ENCODE measurements at places on chromosomes 1 and 21.

DNA sequence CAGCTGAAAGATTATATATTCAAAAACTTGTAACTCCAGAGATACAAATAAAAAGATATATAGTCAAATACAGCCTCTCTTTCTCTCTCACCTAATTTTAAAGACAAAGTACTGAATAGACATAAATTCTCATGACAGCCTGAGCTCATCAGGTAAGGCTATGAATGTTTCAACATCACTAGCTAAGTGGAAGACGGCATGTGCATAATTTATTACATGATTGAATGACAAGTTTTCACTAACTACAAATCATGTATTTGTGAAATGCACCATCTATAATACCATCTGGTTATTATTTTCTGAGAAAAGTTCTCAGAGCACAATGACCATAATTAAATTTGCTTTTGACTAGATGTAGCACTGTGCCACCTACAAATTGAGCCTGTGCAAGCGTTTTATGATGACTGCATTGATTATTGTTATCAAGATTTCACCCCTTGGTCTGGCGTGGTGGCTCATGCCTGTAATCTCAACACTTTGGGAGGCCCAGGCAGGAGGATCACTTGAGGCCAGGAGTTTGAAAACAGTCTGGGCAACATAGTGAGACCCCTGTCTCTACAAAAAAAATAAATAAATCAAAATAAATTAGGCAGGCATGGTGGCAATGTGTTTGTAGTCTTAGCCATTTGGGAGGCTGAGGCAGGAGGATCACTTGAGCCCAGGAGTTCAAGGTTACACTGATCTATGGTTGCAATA lies 128.2 kb downstream of the APP start:
- no peak for DNase-seq

- no peak for DNase-seq
These were observed 35.3 kb upstream of the CLIC4 start for GRCh38 chr1:24709791-24710441.

DNA sequence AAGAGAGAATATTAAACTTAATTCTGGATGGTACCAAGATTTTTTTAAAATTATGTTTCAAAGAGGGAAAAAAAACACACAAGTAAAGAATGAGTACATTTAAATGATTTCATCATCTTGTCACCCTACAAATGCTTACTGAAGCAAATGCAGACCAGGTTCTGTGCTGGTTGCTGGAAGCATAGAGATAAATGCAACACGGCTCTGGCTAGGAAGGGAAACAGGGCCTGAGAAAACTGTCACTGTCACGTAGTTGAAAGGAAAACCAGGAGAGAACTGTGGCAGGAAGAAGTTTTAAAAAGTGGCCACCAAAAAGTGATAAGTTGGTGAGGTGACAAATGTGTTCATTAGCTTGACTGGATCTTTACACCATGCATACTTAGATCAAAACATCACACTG lies 336.9 kb upstream of the NFIA start:
- DNase-seq, result peak; percentile 59

GRCh38 chr1:33010932-33011731 lies 25.6 kb downstream of the AK2 start:
- peak; percentile 51 for DNase-seq

- DNase-seq, result no peak
These were observed at the start of gene F11R for GRCh38 chr1:161020509-161021164. TSS of gene F11R (minus strand) at chr1:161021152. CDS start at chr1:161021073, 79 bp downstream.

DNA sequence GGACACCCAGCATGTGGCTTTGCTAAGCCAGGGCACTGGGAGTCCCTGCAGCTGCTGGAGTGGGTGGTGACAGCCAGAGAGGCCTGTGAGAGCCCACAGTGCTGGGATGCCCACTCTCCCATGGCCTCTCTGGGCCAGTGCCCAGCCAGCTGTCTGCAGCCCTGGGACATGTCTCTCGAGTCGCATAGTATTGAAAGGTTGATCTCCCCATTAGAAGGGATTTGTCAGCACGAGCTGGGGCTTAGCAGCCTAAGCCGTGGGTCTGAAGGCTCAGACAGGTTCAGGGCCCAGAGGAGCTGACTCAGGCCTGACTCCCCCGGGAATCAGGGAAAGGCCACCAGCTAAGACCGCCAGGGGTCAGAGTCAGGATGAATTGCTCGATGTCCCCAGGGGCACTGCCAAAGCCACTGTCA lies 53.5 kb downstream of the FOXD2 start:
- no peak for DNase-seq

- DNase-seq, result no peak
These were observed 67.0 kb upstream of the TNFSF18 start for GRCh38 chr1:173117761-173118160.

GRCh38 chr1:114108751-114109255 lies 44.9 kb downstream of the SYT6 start:
- DNase-seq, result no peak

- no peak for DNase-seq
These were observed 38.9 kb downstream of the KCTD3 start for GRCh38 chr1:215606036-215606435.

DNA sequence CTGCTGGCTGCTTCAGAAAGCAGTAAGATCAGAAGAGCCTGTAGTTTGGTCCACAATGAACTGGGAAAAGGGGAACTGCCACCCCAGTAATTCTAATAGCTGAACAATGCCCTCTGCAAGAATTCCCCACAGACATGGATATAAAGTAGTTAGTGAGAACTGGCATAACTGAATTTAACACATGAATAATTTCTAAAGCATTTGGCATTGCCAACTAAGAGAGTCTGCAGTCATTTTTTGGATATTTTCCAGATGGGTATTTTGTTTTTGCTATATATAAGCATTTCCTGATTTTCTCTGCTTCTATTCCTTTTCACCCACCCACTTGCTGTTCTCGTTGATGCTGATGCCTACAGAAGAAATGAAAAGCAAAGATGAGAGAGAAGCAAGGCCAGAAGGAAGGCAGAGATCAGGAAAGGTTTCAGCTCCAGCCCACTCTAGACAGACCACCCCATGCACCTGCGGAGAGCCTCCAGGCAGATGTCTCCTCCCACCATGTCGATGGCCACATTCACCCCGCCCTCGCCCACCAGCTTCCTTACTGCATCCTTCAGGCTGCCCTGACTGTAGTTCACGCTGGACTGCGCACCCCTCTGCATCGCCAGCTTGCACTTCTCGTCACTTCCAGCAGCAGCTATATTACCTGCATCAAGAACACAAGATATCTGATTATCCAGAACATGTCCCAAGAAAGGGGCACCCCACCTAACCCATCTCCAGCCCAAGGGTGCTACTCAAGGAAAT lies 55.9 kb upstream of the SEC16B start:
- DNase-seq, result no peak

GRCh38 chr1:52190500-52191252 lies 48.8 kb downstream of the ZFYVE9 start:
- DNase-seq, result no peak

- peak; percentile 96 for DNase-seq
These were observed 93.7 kb upstream of the ETS2 start for GRCh38 chr21:38712071-38712470.

GRCh38 chr1:94490556-94490955 lies 51.0 kb downstream of the F3 start:
- no peak for DNase-seq

DNA sequence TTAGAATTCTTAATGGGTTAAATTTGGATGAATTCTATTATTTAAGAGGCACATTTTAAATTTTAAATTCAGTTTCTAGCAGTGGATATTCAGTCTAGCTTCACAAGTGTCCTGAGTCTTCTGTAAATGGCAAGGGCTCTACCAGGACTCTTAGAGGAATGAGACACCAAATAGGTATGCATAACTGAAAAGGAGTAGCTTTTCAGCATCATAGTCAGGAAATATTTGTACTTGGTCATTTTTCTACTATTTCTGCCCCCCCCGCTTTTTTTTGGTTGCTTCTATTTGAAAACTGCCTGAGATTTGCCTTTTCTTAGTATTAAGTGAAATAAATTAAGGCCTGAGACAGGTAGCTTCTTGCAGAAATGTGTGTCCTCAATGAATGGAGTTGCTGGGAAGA lies 80.2 kb downstream of the MAST2 start:
- DNase-seq, result no peak

GRCh38 chr1:62685431-62685859 lies 2.7 kb downstream of the DOCK7 start:
- no peak for DNase-seq

Data from NCI-H1092 treated with DMSO at 0.1 percent for 48 hours (cell line).